GM23338 (cell line): ENCODE measurements at places on chromosomes 6 and 20.

DNA sequence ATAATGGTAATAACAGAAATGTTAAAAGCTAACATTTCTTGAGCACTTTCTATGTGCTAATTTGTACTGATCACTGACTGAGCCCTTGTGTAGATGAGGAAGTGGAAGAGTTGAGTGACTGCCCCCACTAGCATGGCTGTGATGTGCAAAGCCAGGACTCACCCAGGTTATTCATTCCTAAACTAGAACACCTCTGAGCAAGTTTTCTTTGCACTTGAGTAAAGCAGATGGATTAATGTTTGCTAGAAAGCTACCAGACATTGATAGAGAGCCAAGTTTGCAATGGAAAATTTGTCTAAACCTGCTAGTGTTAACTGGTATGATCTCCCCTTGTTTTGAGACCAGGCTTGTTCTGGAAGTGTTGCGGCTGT is 467.4 kb upstream of the PLCB4 start:
- no peaks in the 10 kb centered on the region for H3K36me3 ChIP-seq
- no peaks in the 10 kb centered on the region for H3K27me3 ChIP-seq
- no peak overlapping the region for H3K27ac ChIP-seq
- peak overlapping the region; percentile 36; the same call in 1 of the 2 replicates for H3K4me3 ChIP-seq

DNA sequence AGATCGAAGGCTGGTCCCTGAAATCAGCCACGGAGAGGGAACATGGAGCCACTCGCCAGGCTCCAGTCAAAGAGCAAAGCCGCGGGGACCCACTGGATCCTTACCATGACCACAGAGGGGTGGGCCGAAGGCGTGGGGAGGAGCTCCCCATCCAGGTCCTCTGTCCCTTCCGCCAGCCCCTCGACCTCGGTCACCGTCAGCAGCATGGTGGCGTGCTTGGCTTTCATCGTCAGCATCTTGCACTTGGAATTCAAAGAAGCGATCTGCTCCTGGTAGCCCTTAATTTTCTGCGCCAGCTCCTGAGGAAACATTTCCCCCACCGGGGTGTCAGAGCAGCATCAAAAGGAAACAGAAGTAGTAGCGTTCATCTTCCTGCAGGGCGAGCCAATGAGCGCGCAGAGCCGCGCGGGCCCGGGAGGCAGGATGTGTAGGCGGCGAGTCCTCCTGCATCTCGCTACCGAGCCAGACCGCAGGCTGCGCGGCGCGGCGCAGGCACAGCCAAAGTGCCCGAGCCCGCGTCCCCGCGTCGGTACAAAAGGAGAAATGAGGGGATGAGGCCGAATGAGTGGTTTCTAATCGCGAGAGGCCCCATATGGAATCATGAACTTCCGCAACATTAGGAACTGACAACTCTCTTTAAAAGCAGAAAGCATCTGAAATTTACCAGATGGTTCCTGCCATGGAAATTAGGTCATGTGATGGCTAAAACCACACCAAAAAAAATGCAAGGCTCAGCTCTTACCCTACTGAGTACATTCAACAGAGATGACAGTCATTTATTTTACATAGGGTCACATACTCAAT is 335.2 kb downstream of the SYNE1 start:
- H3K4me3 ChIP-seq = peak overlapping the region; percentile 68
- DNase-seq = peak; percentile 89
- no peaks in the 10 kb centered on the region for H3K36me3 ChIP-seq
- peaks cover 20% of the 10 kb centered on the region for H3K4me1 ChIP-seq
- H3K27ac ChIP-seq = no peak overlapping the region
- H3K27me3 ChIP-seq = no peaks in the 10 kb centered on the region

- no peak overlapping the region for H3K27ac ChIP-seq
- no peak overlapping the region for H3K4me3 ChIP-seq
- DNase-seq = no peak
- H3K36me3 ChIP-seq = no peaks in the 10 kb centered on the region
- no peaks in the 10 kb centered on the region for H3K4me1 ChIP-seq
- H3K27me3 ChIP-seq = no peaks in the 10 kb centered on the region
Measured at GRCh38 chr6:146886587-146887446, 288.0 kb downstream of the ADGB start.

- H3K27ac ChIP-seq = no peak overlapping the region
- no peaks in the 10 kb centered on the region for H3K4me1 ChIP-seq
- H3K4me3 ChIP-seq = no peak overlapping the region
- H3K27me3 ChIP-seq = no peaks in the 10 kb centered on the region
Measured at GRCh38 chr6:111813237-111813636, 60.0 kb downstream of the FYN start.

- H3K27ac ChIP-seq = no peak overlapping the region
- peak; percentile 91 for DNase-seq
- H3K36me3 ChIP-seq = no peaks in the 10 kb centered on the region
- no peaks in the 10 kb centered on the region for H3K4me1 ChIP-seq
Measured at GRCh38 chr6:149867876-149868640, 3.9 kb upstream of the LRP11 start.

DNA sequence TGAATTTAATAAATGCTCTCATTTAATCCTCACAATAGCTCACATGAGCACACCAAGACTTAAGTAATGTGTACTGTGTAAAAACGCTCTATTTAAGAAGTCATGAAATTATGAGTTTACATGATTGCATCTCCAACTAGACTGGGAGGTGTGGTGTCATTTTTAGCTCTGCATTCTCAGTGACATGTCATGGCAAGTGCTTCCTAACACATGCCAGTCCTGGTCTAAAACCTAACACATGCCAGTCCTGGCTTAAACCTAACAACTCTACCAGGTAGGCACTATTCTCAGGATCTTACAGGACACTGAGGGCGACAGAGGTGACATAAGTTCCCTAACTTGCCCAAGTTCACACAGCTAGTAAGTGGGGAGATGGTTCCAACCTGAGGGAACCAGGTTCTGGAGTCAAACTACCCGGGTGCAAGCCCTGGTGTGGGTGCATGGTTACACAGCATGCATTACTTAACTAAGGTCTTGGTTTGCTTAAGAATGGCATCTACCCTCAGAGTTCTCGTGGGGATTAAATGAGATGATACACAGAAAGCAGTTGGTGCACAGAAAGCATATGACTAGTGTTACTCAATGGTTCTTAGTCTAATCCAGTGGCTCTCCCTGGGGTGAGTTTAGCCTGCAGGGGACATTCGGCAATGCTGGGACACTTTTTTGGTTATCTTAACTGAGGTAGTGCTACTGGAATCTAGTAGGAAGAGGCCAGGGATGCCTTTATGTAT is 14.7 kb downstream of the CLDN20 start:
- no peak for DNase-seq
- H3K27me3 ChIP-seq = no peaks in the 10 kb centered on the region
- no peak overlapping the region for H3K4me3 ChIP-seq
- peaks cover 19% of the 10 kb centered on the region for H3K4me1 ChIP-seq

- H3K4me1 ChIP-seq = no peaks in the 10 kb centered on the region
- no peak for DNase-seq
- no peaks in the 10 kb centered on the region for H3K36me3 ChIP-seq
- no peak overlapping the region for H3K4me3 ChIP-seq
- no peaks in the 10 kb centered on the region for H3K27me3 ChIP-seq
- no peak overlapping the region for H3K27ac ChIP-seq
Measured at GRCh38 chr6:90121982-90122381, 174.7 kb downstream of the BACH2 start.

- DNase-seq = no peak
- no peaks in the 10 kb centered on the region for H3K36me3 ChIP-seq
- no peak overlapping the region for H3K27ac ChIP-seq
- no peaks in the 10 kb centered on the region for H3K27me3 ChIP-seq
- H3K4me3 ChIP-seq = no peak overlapping the region
Measured at GRCh38 chr6:159433550-159433949, 259.5 kb downstream of the SOD2 start.
